ENCODE measurements at places on chromosomes 6 and 20. TPM values are rescaled to one million over a fixed set of nuclear protein-coding genes. Genes with fewer than 3 reads are reported as not detected.

ELOVL2 gene
- total RNA-seq: 0.52 TPM

CLPSL1 gene
- total RNA-seq: not detected

TBC1D20 gene
- total RNA-seq: 14.1 TPM

RHAG gene
- total RNA-seq: 1.6 TPM

COL21A1 gene
- 91.3 TPM for total RNA-seq

LAMP5 gene
- 1.6 TPM for total RNA-seq

RIPPLY2 gene
- total RNA-seq: 1.6 TPM

TREML2 gene
- under 0.01 TPM for total RNA-seq

TBC1D32 gene
- total RNA-seq: 14.6 TPM

ENPP5 gene
- 3.7 TPM for total RNA-seq

Data from skeletal muscle tissue (tissue), 5 donors.